Tibial nerve (tissue), 4 donors: ENCODE measurements at places on chromosomes 6 and 20.

DNA sequence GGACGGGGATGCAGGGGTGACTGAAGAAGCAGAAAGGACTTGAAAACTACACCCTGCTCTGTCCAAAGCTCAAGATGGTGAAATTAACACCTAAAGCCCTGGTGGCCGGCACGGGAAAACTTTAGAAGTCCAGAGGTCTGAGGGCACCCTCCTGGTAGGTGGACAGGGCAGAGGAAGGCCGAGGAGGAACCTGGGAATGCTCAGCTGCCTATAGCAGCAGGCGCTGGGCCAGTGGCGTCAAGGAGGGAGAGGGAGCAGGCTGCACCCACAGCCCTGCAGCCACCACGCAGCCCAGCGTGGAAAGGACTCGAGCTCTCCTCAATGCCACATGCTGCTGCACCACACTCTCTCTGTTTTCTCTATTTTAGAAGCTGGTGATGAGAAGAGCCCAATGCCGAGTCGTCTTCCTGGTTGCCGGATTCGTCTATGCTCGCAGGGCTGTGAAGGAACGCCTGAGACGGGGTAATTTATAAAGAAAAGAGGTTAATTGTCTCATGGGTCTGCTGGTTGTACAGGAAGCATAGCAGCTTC lies 248.3 kb upstream of the AFDN start:
- H3K27ac ChIP-seq: no peak overlapping the region
- no peak overlapping the region for H3K4me3 ChIP-seq
- peaks cover 15% of the 10 kb centered on the region for H3K4me1 ChIP-seq
- no peaks in the 10 kb centered on the region for H3K36me3 ChIP-seq

DNA sequence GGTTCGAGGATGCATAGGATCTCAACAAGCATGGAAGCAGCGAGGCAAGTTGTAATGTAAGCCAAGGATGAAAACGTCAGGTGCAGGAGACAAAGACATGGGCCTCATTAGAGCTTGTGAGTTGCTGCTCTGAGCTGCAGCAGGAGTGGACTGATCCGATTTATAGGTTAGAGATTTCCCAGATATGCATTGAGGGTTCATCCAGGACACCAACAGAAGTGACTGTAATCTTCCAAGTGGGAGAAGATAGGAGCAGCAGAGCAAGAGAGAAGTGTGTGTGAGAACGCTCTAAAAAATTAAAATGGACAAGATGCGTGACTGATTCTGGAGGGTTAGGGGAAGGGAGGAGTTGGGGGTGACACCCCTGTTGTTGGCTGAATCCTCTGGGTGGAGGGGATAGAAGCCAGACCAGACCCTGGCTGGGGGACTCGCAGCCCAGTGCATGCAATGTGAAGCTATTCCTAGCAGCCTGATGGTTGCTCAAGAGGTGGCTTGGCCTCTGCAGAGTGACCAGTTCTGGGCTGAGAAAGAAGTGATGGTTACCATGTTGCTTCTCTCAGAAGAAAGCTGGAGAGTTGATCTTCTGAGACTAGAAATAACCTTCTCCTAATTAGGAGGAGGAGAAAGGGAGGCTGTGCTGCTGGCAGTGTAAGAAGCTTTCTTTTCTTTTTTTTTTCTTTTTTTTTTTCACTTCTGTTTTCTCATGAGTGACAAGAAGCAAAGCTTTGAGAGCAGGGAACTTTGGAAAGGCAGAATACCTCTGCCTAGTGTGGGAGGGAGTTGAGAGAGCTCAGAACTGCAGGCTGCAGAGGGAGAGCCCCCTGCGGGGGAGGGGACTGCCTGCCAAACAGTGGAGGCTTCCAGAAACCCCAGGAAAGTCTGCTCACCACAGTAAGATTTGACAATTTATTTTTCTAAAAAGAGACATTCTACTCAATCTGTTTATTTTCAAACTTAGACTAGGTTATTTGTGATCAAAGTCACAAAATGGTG lies 116.9 kb downstream of the SLX4IP start:
- no peak overlapping the region for H3K27ac ChIP-seq
- no peak overlapping the region for H3K4me3 ChIP-seq
- no peaks in the 10 kb centered on the region for H3K36me3 ChIP-seq
- H3K4me1 ChIP-seq: no peaks in the 10 kb centered on the region
- no peaks in the 10 kb centered on the region for H3K27me3 ChIP-seq

DNA sequence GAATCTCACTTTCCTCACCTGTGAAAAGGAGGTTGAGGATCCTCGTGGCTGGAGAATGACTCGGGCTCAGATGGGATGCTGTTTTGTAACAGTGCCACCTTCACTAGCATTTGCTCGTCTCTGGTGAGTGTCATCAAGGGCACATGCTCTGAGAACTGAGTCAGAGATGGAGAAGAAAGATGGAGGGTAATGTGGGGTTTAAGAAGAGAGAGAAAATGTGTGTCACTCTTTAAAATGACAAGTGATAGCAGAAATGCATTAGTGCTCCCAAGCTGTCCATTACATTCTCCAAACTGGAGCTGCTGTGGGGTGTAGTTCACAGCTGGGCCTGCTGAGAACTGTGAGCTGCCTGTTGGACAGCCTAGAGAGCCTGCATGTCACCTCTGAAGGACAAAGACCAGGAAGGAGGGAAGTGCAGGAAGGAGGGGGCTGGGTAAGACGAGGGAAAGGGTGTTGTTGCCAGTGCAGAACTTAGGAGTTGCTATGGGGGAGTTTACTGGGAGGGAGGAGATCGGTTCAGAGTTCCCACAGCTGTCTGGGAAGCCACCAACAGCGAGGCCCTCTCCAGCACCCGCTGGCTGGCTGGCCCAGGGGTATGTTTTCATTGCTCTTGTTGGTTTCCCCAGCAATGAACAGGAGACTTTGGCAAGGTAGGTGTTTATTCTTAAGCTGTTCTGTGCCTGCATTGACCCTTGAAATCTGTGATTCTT lies 19.8 kb downstream of the GMPR start:
- H3K4me1 ChIP-seq: no peaks in the 10 kb centered on the region
- DNase-seq: no peak
- no peaks in the 10 kb centered on the region for H3K36me3 ChIP-seq
- H3K27ac ChIP-seq: peak overlapping the region; percentile 55

DNA sequence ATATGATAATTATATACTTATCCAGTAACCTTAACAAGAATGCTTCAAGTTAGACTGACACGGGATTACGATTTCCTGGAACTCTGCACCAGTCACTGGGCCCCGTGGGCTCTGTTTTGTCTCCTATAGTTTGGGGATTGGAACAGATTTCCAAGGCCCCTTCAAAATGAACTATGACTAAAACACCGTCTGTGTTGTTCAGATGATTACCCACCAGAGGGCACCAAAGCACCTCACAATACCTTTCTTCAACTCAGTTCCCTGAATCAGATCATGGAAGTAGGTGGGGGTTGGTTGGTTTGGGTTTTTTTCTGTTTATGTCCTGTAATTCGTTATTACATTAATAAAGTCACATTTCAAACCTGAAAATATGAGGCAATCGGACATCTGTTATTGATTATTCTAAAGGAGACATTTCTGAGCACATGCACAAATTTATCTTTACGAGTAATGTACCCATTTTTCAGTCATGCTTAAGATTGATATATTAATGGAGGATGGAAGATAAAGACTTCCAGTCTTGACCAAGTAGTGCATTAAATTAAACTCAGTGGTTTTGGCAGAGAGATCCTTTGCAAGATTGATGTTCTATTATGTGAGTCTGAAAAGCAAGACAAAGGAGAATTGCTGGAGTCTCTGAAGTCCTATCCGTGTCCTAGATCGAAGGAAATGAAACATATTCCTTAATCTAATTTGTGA lies 112.0 kb upstream of the COL21A1 start:
- H3K27me3 ChIP-seq: no peaks in the 10 kb centered on the region
- H3K4me3 ChIP-seq: no peak overlapping the region
- DNase-seq: peak; percentile 40
- H3K27ac ChIP-seq: no peak overlapping the region

- H3K27ac ChIP-seq: no peak overlapping the region
- H3K4me3 ChIP-seq: no peak overlapping the region
- no peaks in the 10 kb centered on the region for H3K36me3 ChIP-seq
- no peak for DNase-seq
- no peaks in the 10 kb centered on the region for H3K27me3 ChIP-seq
Observed at GRCh38 chr6:129356129-129356528, 353.8 kb downstream of the ARHGAP18 start.

DNA sequence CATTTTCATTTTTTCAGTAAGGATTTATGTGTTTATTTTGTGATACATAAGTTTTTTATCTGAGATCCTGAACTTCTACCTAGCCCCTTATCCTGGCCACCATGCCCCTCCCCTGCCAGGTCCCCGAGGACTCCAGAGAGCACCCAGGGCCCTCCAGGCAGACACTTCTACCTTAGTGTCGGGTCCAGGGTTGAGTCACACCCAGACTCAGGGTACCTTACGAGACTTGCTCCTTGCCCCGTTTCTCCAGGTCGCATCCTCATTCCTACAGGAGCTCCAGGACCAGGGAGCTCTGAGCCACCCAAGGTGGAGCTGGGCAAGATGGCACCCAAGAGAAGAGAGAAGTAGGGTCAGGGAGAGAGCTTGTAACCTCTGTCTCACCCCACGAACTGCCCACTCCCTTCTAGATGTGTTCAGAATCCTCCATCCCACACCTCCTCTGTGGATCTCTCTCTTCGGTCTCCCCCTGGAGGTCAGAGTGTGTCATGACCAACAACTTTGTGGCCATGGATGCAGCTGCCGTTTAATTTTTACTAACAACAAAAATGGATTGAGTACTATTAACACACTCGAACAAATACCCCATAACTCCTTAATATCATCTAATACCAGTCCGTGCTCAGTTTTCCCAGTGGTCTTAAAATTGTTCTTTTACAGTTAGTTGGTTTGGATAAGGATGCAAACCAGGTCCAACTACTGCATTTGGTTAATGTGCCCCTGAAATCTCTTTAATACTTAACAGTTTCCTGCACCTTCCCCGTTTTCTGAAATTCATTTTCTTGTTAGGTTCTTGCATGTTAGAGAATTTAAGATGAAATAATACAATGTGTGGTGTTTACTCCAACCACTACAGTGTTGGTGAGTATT lies 130.6 kb upstream of the INSM1 start:
- no peak overlapping the region for H3K4me3 ChIP-seq
- no peak overlapping the region for H3K27ac ChIP-seq
- H3K4me1 ChIP-seq: no peaks in the 10 kb centered on the region
- no peak for DNase-seq

- peaks cover 15% of the 10 kb centered on the region for H3K4me1 ChIP-seq
- peak overlapping the region; percentile 76 for H3K27ac ChIP-seq
- no peaks in the 10 kb centered on the region for H3K27me3 ChIP-seq
- no peak for DNase-seq
- H3K36me3 ChIP-seq: no peaks in the 10 kb centered on the region
- no peak overlapping the region for H3K4me3 ChIP-seq
Observed at GRCh38 chr6:118668761-118669385, 17.5 kb upstream of the CEP85L start.

DNA sequence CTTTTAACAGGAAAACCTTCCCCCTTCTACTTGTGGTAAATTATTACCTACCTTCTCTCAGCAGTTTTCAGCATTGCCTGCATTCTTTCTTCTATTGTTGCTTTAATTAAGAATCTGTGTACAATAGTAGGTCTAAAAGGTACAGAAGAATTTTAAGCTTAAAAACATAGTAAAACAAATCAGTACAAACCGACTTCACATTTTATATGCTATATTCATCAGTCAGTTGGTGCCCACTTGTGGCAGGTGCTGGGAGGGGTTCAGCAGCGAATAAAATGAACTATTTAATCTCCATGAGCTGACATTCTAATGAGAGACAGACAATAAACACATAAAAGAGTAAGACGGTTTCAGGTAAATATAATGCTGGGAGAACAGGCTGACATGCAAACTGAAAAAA lies 73.4 kb upstream of the FBXO30 start:
- H3K27ac ChIP-seq: no peak overlapping the region
- DNase-seq: no peak
- no peaks in the 10 kb centered on the region for H3K4me1 ChIP-seq
- H3K36me3 ChIP-seq: peaks cover 42% of the 10 kb centered on the region

DNA sequence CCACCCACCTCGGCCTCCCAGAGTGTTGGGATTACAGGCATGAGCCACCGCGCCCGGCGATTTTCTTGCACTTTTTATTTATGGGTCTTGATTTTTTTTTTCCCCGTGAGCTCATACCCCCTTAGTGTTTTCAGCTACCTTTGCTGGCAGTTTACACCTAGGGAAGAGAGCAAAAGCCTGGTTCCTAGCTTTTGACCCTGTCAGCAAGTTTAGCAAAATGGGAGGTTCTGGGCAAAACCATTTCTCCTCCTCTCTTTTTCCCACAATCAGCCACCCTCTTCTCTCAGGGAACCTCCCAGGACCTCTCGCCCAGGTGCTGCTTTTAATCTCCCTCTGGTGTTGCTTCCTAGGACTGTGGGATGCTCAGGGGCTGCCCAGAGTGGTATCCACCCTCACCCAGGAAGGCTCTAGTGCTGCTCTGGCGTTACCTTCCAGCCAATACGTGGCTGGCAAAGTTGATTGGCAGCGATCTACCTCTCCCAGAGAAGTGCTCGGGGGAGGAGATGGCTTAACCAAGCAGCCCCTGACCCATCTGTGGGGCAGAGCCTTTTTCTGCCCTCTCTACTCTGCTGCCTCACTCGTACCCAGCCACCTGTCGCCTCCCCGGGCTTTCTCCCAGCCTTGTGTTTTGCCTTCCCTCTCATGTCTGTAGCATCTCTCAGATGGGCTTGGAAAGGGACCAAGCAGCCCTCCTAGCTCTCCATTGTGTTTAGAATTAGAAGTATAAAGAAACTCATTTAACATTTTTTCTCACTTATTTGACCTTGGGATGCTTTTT lies 37.4 kb downstream of the KAT14 start:
- no peak for DNase-seq
- H3K27me3 ChIP-seq: no peaks in the 10 kb centered on the region
- no peaks in the 10 kb centered on the region for H3K4me1 ChIP-seq
- H3K27ac ChIP-seq: no peak overlapping the region

DNA sequence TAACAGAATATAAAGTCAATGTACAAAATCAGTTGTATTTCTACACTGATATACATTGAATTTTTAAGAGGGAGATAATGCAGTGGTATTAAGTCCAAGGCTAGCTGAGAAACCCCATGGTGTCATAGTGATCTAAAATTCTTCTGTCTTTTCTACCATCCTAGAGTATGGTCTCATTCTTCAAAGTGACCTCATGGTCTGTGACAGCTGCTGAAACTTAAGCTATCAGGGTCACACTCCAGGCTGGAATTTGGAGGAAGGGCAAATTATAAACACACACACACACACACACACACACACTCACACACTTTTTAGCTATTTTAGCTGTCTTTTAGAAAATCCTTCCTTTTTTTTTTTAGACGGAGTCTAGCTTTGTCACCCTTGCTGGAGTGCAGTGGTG lies 47.3 kb upstream of the DYNLRB1 start:
- peaks cover 44% of the 10 kb centered on the region for H3K36me3 ChIP-seq
- no peaks in the 10 kb centered on the region for H3K27me3 ChIP-seq
- H3K4me1 ChIP-seq: peaks cover 13% of the 10 kb centered on the region
- H3K4me3 ChIP-seq: no peak overlapping the region
- H3K27ac ChIP-seq: no peak overlapping the region
- DNase-seq: no peak

DNA sequence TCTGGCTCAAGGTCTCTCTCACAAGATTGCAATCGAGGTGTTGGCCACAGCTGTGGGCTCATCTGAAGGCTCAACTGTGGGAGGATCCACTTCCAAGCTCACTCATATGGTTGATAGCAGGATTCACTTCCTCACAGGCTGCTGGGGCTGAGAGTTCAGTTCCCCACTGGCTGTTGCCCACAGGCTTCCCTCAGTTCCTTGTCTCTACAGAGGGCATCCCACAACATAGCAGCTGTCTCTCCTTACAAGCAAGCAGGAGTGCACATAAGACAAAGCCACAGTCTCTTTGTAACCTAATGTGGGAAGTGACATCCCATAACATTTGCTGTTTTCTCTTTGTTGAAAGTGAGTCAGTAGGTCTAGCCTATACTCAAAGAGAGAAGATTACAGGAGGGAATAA lies 14.0 kb downstream of the SPATS1 start:
- no peak overlapping the region for H3K4me3 ChIP-seq
- no peaks in the 10 kb centered on the region for H3K4me1 ChIP-seq
- no peaks in the 10 kb centered on the region for H3K27me3 ChIP-seq
- DNase-seq: no peak
